CMK (cell line): ENCODE measurements at places on chromosomes 13 and 19.

DNA sequence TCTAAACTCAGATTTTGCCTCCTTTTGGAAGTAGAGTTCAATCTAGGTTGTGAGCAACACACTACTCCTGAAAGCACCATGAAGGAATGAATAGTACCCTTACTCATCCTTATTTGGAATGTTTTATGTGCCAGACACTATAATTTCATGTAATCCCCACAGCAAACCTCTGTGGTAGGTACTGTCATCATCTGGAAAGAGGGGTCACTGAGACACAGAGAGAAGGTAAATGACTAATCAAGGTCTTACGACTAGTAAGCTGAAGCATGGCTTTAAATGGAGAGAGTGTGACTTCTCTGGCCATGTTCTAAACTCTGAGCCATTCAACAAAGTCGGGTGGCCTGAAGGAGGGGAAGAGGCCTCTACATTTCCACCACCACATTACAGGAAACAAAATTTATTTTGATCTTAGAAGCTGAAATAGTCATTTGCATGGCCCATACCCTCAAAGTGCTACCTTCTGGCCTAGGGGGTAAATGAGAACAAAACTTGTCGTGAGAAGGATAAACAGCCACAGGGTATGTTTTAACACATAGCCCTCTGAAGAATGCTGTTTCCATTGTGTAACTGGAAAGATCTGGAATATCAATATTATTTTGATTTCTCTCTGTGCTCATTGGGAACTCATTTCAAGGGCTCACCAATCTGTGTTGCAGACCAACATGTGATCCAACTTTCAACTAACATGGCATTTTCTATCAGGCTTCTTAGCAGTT is 180.8 kb upstream of the RFC3 start:
- DNase-seq: no peak

GRCh38 chr13:34640179-34640992 is 301.7 kb upstream of the NBEA start:
- no peak for DNase-seq

- peak; percentile 33 for DNase-seq
These were observed 12.3 kb upstream of the ZNF180 start for GRCh38 chr19:44512326-44513298.

- peak; percentile 88 for DNase-seq
These were observed 3.5 kb downstream of the RASA3 start for GRCh38 chr13:114128624-114129522.

DNA sequence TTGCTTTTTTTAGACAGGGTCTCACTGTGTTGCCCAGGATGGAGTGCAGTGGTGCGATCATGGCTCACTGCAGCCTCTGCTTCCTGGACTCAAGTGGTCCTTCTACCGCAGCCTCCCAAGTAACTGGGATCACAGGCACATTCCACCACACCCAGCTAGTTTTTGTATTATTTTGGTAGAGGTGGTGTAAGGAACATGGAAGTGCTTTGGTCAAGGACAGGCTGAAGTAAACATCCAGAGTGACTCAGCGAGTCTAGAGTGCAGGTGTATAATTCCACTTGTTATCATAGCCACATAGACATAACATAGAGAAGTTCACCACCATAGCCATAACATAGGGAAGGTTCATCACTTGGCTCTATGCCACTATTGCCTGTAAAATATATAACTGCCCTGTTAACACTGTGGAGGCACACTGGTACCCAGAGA is 98.6 kb downstream of the RBM26 start:
- DNase-seq: no peak

DNA sequence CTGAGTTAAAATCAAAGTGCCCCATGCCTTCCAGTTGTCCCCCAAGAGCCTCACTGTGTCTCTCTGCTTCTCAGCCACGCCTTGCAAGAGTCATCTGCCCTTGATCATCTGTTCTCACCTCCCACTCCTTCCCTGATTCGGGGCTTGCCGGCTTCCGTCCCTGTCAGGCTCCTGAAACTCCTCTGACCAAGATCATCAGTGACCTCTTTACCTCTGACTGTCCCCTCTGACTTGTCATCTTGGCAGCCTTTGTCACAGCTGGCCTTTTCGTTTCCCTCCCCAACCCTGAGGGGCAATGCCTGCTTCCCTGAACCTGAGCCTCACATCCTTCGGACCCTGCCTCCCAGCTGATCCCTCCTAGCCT is 66.3 kb downstream of the MAP4K1 start:
- no peak for DNase-seq

DNA sequence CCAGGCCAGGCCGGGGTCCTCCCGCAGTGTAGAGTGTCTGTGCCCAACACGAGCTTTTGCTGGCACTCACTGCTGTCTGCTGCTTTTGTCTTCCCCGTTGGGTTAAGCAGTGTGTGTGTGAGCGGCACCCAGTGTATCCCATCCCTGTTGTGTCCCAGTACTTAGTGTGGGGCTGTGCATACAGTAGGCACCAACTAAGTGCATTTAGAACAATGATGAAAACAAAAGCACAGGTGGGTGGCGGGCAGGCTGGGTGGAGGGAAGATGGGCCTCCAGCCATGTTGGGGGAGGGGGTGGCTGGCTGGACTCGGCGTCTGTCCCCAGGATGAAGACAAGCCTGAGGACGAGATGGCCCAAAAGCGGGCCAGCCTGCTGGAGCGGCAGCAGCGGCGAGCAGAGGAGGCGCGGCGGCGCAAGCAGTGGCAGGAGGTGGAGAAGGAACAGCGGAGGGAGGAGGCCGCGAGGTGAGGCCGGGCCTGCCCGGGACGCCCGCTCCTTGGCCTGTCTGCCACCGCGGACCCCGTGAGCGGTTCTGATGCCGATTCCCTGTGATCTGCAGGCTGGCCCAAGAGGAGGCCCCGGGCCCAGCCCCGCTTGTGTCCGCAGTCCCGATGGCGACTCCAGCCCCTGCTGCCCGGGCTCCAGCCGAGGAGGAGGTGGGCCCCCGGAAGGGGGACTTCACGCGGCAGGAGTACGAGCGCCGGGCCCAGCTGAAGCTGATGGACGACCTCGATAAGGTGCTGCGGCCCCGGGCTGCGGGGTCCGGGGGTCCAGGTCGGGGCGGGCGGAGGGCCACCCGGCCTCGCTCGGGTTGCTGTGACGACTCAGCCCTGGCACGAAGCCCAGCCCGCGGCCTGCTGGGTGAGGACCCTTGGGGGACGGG is 14.2 kb downstream of the XAB2 start:
- DNase-seq: no peak

DNA sequence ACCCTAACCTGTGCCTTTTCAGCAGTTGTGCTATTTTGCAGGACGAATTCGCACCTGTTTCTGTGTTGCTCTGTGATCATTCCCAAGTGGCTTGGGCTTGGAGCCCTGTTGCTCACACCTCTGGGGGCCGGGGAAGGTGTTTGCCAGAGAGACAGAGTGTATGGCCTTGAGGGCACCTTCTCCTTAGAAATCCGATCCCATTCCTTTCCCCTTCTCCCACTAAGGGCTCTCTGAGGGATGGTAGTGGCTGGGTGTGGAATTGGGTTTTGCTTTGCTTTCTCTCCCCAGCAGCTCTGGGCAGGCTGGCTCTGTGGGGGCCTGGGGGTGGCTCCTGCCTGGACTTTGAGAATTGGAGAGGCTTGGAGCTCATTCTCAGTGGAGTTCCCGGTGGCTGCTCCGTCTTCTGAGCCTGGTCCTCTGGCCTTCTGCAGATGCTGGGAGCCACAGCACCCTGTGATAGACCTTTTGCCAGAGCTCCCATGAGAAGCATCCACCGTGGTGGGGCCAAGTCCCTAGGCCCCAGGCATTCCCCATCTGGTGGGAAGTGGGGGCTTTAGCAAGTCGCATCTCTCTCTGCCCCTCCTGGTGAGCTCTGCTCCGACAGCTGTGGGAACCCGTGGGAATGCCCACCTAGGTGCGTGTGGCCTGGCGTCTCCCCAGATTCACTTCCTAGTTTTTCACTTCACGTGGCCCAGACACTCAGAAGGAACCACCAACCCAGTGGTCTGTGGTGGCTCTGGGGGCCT is 26.1 kb downstream of the ATP11A start:
- DNase-seq: no peak

GRCh38 chr13:37059848-37060192 is 332 bp upstream of the SUPT20H start:
- DNase-seq: no peak

DNA sequence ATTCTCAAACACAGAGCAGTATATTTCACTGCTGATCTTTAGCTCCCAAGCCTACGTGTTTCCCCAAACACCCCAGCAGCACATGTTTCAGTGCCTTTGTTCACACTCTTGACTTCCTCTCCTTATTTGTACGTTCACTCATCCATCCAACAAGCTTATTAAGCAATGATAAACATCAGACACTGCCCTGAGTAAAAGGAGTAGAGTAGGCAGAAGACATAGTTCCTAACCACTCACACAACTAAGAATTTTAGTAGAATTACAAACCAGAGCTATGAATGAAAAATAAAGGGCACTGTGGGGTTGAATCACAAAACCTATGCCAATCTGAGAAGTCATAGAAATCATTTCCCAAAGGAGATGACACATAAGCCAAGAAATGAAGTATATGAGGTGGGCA is 213.5 kb downstream of the DIAPH3 start:
- no peak for DNase-seq

GRCh38 chr13:46354156-46355087 is 32.6 kb downstream of the RUBCNL start:
- no peak for DNase-seq

GRCh38 chr13:93751117-93751516 is 524.5 kb downstream of the GPC6 start:
- DNase-seq: no peak

GRCh38 chr13:113918580-113918979 is 54.7 kb upstream of the GAS6 start:
- no peak for DNase-seq

- DNase-seq: no peak
These were observed 1.6 kb upstream of the PDE4C start for GRCh38 chr19:18227781-18228271.

- DNase-seq: no peak
These were observed 9.5 kb downstream of the ING1 start for GRCh38 chr13:110722971-110723370.

GRCh38 chr13:110323172-110323891 is 16.2 kb downstream of the COL4A2 start:
- DNase-seq: no peak

DNA sequence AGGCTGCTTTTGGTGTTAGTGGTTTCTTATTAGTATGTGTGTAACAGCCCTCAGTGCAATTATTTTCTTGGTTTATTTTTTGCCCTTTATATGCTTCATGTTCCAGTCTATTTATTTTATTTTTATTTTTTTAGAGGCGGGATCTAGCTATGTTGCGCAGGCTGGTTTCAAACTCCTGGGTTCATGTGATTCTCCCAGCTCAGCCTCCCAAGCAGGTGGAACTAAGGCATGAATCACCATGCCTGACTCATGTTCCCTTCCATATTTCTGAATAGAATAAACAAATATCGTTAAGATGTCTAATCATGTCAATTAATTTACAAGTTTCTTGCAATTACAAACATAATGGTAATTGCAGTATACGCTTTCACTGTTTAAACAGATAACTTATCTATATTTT is 11.7 kb downstream of the SKA3 start:
- DNase-seq: no peak

GRCh38 chr13:40178130-40178529 is 488.3 kb downstream of the FOXO1 start:
- no peak for DNase-seq

- DNase-seq: no peak
These were observed 5.2 kb downstream of the MCOLN1 start for GRCh38 chr19:7527516-7528191.

- DNase-seq: no peak
These were observed 178.3 kb downstream of the STK24 start for GRCh38 chr13:98398581-98398980.

DNA sequence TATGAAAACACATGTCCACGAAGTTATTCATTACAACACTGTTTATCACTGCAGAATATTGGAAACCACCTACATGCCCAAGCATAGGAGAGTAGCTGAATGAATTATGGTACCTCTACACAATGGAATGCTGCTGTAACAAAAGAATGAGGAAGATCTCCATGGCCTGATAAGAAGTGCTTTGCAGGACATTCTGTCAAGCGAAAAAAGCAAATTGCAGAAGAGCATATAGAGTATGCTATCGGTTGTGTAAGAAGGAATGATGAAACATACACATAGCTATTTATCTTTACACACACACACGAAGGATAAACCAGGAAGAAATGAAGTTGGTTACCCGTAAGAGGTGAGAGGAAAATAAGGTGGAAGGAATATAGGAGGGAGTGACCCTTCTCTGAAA is 37.5 kb upstream of the CEACAM20 start:
- no peak for DNase-seq

- no peak for DNase-seq
These were observed 382 bp downstream of the ZNF77 start for GRCh38 chr19:2944403-2944774.

DNA sequence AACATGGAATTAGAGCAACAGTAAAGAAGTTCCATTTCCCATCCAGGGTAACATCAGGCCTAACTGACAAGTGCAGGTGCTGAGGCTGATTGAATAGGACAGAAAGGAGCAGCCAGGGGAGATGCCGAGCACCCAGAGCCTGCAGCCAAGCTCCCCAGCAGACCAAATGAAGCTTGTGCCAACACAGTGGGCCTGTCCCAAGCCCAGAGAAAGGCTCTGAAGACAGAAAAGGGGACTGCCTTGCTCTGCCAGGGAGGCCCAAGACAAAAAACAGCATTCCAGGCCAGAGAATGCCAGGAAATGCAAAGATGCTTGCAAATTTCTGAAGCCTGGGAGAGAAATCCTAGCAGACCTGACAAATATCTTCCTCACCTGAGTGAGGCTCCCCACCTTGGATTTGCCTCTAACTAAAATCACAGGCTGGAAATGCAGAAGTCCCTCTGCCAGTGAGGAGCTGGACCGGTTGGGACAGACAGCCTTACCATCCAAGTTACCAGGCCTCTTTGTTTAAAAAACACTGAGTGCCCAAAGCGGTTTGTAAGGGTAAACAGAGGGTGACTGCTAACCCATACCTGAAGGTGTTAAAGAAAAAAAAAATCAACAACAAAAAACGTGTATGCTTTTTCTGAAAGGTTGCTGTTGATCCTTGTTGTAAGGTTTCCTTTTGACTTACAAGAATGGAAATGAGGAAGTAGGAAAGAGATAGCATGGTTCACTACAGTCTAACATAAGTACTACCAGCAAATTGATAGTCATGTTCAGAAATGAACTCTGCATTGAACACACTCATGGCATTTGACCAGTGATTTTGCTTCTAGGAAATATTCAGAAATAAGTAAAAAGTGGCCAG is 11.8 kb upstream of the HMGB1 start:
- DNase-seq: no peak

DNA sequence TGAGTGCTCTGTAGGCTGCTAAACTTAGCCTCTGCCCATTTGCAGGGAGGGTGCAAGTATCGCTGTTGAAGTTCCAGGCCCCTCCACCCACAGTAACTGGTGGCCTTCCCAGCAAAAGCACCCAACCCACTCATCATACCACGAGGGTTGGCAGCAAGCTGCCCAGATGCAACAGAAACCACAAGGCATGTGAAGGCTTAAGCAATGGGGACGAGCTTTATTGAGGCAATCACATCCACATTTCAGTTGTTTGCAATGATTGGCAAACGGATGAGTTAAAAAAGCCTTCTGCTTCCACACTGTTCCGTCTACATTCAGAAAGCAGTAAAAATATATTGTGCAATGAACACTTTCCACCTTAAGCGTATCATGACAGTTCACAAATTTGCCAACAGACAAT is 10.3 kb downstream of the GJB6 start:
- DNase-seq: no peak

- no peak for DNase-seq
These were observed 9.0 kb downstream of the ZNF808 start for GRCh38 chr19:52536448-52536800.
